ENCODE measurements at places on chromosomes 2 and 18.

- no peak for DNase-seq
These were observed 31.2 kb upstream of the ROCK2 start for GRCh38 chr2:11375689-11376027.

GRCh38 chr2:225462945-225463344 lies 63.4 kb downstream of the NYAP2 start:
- DNase-seq: no peak

DNA sequence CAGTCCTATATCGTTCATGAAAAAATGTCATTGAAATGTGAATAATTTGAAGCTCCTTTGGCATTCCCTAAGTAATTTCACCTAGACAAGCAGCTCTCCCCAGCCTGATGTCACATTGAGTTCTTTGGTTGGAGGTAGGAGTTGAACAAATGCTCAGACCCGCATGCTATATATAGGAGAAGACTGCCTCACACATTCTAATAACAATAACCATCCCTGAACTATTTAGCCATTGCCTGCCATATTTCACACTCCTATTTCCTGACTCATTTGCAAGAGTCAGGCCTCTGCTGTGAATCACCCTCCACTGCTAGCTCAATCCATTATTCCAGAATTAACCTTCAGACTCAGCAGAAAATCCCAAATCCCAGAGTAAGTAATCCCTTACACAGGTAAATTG lies 256.6 kb upstream of the ACVR2A start:
- DNase-seq: peak; percentile 32

DNA sequence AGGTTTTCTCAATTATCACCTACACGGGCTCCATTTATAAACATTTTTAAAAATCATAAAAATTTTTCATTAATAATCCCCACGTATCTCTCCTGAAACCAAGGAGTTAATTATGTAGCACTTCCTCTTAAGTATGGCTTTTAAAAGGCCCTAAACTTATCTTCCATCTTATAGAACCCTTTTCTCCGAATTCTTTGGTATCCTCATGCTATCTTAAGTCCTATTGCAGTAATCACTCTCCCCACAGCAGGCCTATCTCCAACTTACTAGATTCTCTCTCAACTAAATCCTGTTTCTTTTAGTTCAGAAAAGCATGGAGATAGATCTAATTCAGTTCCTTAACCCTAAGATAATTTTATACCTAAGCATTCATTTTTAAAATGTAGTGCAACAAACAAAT lies 26.2 kb downstream of the RPRD1A start:
- DNase-seq: no peak

DNA sequence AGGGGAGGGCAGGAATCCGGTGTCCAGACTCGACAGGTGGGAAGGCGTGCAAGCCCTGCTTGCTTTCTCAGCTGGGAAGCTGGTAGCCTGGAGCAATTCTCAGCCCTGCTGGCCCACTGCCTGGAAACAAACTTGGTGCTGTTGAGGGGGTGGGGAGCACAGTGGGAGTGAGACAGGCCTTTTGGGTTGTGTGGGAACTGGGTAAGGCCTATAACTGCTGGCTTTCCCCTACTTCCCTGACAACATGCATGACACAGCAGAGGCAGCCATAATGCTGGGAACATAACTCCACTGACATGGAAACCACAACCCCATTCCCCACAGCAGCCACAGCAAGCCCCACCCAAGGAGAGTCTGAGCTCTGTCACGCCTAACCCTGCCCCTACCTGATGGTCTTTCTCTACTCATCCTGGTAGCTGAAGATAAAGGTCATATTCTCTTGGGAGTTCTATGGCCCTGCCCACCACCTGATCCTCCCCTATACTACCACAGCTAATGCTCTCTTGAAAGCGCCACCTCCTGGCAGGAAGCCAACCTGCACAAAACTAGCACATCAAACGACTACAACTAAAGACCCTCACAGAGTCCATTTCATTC lies 122.9 kb upstream of the ACVR1C start:
- peak; percentile 30 for DNase-seq

DNA sequence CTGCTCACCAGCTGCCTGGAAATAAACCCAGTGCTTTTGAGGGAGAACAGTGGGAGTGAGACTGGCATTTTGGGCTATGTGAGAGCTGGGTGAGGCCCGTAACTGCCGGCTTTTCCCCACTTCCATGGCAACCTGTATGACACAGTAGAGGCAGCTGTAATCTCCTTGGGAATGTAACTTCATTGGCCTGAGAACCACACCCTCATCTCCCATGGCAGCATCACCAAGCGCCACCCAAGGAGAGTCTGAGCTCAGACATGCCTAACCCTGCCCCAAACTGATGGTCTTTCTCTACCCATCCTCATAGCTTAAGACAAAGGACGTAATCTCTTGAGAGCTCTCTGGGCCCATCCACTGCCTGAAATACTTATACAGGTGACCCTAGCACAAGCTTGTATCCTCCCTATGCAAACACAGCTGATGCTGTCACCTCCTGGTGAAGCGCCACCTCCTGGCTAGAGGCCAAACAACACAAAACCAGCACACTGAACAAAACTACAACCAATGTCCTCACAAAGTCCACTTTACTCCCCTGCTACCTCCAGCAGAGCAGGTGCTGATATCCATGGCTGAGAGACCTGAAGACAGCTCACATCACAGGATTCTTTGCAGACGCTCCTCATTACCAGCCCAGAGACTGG lies 763.4 kb upstream of the NRXN1 start:
- DNase-seq: peak; percentile 6

DNA sequence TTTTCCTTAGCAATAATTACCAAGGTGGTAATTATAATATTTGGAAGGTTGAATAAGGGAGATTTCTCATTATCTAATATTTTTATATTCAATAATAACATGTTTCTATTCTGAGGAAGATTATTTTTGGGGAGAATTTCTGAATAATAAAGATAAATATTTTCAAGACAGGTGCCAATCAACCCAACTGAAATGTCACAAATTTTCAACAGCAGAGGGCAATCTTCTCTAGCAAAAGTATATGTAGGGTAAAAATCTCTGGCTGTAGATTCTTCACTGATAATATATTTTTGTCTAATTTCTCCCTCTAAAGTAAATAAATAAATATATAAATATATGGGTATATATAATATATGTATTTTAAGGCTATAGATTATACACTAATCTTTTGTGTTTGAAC lies 1187.2 kb upstream of the CRIM1 start:
- no peak for DNase-seq

DNA sequence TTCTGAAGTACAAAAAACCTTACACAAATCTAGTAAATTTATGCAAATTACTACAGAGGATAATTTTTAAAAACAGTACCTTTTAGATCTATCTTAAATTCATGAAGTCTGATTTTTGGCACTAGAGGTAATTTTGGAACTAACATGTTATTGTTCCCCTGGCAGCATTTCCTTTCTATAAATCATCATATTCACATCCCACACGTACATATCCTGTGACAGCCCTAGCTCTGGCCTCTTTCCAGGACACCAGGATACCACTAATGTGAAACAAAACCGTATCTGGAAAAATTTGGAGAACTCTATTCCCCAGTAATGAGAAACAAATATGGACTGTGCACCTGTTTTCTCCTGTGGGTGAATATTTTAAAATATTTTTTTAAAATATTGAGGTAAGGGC lies 14.0 kb upstream of the BIRC6 start:
- DNase-seq: no peak

- DNase-seq: no peak
These were observed 894.0 kb downstream of the DCDC2C start for GRCh38 chr2:4597400-4597799.

DNA sequence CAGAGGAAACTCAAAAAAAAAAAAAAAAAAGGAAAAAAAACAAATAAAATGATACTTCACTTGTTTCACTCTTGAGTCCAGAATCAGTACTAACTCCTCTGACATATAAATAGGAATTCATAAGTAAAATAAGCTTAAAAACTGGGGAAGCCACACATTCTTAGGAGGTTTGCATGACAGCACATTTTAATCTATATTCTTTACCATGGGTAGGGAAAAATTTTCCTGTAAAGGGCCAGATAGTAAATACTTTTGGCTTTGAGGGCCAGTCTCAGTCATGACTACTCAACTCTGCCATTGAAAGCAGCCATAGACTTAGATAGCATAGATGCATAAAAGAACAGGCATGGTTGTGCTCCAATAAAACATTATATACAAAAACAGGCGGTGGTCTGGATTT lies 145.2 kb downstream of the BCL11A start:
- no peak for DNase-seq

DNA sequence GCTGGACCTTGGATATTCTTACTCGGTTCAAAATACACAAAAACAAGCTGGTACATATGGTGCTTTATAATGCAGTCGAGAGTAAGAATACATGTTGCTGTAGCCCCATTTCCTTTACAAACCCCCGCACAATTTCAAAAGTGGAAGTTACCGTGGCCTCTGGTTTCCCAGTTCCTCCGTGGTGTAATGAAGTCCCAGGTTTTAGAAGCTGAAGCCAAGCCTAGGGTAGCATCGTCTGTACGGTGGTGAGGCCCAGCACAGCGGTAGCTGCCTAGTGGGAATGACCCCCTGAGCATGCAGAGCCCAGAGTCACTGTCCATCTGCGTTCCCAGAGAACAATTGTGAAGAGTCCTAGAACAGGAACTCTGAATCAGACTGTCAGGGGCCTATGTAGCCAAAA lies 171.8 kb downstream of the ASXL3 start:
- DNase-seq: no peak

DNA sequence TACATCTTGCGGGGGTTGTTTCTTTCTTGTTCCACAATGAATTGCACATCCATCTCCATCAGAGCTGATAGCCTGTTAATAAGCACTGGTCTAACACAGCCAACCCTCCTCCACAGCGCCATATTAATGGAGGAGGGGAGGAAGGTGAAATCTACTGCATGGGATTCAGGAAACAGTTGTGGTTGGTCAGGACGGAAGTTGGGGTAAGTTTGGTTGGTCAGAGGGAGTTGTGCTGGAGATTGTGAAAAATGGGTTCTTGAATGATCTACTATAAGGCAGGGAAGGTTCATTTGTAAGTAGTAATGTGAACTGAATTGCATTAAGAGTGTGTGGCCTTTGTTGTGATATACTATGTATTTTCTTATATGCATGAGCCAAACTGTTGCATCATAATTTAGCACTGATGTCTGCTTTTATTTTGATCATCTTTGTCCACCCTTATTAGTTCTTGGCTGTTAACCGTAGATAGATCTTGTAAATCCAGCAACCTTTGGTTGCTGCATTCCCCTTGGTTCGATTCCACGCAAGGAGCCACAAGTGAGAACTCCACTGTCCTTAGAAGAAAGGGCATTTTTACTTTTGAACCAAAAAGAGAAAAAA lies 150.6 kb upstream of the MAPRE2 start:
- DNase-seq: no peak

DNA sequence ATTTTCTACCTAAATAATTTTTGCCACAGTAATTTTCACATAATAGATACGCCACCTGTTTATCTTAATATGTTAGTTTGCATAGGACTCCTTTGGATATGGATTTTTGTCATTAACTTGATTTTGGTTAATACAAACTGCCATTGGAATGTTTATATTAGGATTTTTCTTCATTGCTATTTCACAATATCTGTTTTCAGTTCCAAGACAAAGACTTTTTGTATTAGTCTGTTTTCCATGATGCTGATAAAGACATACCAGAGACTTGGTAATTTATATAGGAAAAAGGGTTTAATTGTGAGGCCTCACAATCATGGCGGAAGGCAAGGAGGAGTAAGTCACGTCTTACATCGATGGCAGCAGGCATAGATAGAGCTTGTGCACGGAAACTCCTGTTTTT lies 503.1 kb upstream of the TMEFF2 start:
- no peak for DNase-seq

- DNase-seq: no peak
These were observed 1.7 kb upstream of the CELF4 start for GRCh38 chr18:37567061-37567993.

DNA sequence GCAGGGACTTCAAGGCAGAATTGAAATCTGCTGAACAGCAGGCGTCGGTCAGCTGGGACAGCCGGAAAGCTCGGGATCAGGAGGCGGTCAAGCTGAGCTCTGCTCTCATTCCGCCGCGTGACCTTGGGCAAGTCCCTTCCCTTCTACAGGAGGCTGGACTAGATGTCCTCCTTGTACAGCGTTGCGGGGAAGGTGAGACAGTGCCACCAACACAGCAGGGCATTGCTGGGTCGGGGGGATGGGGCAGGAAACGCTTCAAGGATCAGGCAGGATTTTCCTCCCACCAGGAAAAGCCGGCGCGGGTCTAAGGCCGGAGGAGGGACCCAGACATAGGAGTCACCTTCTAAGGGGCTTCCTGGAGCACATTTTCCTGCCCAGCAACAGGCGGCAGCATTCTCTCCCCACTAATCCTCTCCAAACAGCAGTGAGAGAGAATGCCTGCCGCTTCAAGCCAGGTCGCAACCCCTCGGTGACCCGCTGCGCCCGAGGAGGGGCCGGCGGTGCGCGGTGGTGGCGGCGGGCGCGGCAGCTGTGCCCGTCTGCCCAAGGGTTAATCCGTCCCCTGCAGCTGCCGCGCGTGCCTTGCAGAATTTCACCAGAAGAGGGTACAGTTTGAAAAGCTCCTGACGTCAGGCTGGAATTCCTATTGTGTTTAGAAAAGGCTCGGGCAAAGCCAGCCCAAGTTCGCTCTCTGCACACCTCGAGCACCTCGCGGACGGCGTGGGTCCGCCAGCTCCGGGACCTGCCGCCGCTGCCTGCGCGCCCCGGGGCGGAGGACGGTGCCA lies at the start of gene KCNF1:
TSS of gene KCNF1 (plus strand) at position 644 of the 785 bp plus-strand sequence. CDS start 493 bp downstream, outside the sequence.
- peak; percentile 73 for DNase-seq

GRCh38 chr2:184564092-184564491 lies 34.2 kb upstream of the ZNF804A start:
- DNase-seq: peak; percentile 7

DNA sequence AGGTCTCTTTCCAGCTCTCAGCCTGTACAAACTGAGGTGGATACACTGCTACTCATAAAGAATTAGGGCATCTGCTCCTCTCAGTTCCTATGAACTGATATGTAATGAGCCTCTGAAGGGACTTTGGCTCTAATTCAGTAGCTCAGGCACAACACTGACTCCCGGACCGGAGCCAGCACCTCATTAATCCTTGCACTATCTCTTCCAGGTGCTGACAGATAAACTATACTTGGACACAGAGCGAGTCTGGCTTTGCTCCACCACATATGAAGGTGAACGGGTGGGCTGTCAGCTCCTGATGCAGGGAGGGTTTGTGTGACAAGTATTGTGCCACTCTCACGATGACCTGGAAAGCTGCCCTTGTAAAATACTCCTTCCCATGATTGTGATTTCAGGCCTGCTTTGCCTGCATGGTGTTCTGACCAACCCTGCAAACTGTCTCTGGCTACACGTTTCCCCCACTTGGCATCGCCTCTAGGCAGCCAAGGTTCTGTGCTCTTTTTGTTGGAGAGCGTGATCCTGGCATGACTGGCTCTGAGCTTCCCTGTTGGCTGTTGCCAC lies 111.6 kb upstream of the LMAN1 start:
- DNase-seq: no peak
